ENCODE measurements at places on chromosomes 2 and 18.

- DNase-seq, result no peak
These were observed 7.1 kb downstream of the ACVR1 start for GRCh38 chr2:157868993-157869392.

DNA sequence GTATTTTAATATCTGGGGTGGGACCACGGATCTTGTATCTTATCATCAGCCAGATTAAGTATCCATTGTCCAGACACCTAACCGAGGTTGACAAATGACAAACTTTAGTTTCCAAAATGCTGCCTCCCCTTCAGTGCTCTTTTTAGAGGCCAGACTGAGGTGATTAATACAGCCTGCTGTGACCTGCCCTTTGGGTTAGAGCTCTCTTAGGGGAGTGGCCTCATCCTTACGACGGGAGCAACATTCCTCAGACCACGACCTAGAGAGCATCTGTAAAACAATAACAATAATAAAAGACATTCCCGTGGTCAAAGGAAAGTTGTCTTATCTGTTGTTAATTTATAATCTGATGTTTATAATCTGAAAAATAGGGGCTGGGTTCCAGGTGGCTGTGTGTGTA is 405.3 kb downstream of the LPIN1 start:
- DNase-seq, result no peak

- peak; percentile 30 for DNase-seq
These were observed 189.9 kb upstream of the NDUFV2 start for GRCh38 chr18:8912348-8913326.

DNA sequence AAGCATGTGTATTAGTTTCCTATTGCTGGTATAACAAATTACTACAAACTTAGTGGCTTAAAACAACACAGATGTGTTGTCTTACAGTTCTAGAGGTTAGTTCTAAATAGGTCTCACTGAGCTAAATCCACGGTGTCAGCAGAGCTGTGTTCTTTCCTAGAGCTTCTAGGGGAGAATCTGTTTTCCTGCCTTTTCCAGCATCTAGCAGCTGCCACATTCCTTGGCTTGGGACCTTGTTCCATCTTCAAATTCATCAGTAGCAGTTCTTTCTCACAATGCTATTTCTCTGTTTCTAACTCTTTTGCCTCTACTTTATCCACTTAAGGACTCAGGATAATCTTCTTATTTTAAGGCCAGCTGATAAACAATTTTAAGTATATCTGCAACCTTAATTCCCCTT is 32.2 kb upstream of the CREB1 start:
- no peak for DNase-seq

GRCh38 chr2:215716956-215717355 is 281.1 kb upstream of the FN1 start:
- DNase-seq, result no peak

- DNase-seq, result no peak
These were observed 117.9 kb downstream of the ARHGAP15 start for GRCh38 chr2:143246815-143247744.

- no peak for DNase-seq
These were observed 494.5 kb upstream of the MAP2 start for GRCh38 chr2:208929139-208929864.

DNA sequence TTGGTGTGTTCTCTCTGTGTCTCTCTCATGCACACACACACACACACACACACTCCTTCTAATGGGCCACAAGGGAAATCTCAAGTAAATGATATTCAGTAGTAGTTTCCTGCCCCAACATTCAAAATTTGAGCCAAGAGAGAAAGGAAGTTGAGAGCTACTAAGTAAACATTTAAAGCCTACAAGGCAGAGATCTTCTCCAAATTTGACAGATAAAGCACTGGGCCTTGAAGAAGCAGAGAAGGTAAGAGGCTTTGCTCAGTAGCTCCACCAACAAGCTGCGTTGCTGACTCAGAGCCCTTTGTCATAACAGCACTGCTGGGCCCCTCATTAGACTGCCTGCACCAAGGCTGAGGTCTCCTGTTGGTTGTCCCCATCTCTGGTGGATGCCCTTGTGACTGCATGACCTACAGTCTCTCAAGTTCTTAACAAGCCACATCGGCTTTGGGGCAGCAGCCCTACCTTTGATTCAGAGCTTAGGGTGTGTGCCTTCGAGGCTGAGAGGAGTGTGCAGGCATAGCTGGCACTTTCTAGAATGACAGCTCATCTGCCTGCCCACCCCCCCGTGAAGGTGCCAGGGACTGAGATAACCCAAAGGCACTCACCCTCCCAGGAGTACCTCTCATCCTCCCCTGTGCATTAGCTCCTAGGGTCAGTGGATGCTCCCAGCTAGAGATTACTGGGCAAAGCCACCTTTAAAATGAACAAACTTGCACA is 32.3 kb upstream of the NEB start:
- DNase-seq, result no peak

DNA sequence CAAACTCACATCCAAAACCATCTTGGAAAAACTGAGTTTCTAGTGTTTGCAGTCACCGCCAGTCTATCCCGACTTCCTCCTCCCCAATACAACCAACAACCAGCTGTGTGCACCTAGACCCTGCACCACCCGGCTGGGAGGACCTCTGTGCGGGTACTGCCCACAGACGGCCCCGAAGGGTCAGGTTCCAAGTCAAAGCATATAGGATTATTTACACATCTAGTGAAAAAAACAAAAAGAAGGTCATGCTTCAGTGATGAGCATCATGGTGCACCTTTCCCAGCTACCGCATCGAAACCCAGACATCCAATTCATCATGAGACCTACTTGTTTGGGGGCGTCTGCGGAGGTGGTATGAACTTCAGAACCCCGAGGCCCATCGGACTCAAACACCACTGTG is 124.8 kb downstream of the ZNF516 start:
- no peak for DNase-seq

DNA sequence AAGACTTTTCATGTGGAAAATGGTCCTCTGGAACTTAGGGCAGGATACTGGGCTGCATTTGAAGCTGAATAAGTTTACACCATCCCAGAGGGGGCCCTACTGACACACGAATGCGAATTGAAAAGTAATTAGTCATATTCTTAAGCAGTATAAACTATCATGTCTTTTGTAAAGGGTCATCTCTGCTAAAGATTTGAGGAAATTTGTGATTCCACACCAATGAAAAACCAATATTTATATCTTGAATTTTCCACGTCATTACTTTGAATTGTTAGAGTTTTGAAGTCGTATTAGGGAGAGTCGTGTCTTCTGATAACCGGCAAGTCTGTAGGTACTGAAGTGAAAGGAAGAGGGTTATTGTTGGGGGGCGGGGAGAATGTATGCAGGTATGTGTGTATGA is 4.1 kb upstream of the OTX1 start:
- no peak for DNase-seq

- DNase-seq, result no peak
These were observed 47.6 kb downstream of the HNRNPLL start for GRCh38 chr2:38554973-38555595.

GRCh38 chr2:30318987-30319782 is 87.9 kb downstream of the LBH start:
- DNase-seq, result no peak

GRCh38 chr2:192126426-192126825 is 68.3 kb downstream of the TMEFF2 start:
- DNase-seq, result no peak

- no peak for DNase-seq
These were observed 1279.9 kb upstream of the NRXN1 start for GRCh38 chr2:52311862-52312261.

GRCh38 chr2:173467751-173468150 is 113.1 kb downstream of the CDCA7 start:
- DNase-seq, result no peak

GRCh38 chr2:70995426-70995729 is 705 bp upstream of the TEX261 start:
- peak; percentile 53 for DNase-seq

DNA sequence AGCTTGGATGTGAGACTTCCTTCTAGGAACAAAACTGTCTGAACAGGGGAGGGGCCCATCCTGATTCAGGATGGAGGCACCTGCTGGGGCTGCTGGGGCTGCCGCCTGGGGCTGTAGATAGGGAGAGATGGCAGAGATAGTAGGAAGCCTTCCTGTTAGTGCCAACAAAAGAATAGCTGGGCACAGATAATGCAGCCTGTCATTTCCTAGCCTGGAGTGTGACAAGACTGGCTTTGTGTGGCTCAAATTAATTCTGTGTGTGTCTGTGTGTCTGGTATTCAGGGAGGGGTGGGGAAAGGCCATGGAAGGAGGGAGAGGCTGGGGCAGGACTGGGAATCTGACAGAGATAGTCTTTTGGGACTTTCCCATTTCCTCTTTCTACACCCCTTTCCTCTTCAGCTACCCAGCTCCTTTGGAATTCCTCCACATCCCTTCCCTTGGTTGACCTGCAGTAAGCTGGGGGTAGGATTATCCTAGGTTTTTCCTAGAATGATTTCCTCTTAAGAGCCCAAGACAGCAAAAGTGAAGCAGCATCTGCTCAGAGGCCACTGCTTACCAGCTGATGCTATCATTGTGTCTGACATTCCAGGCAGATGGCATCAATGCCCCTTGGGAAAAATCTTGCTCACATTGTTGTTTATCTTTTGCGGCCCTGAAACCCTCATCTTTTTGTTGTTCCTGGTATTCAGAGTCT is 144.9 kb upstream of the LHCGR start:
- DNase-seq, result no peak

DNA sequence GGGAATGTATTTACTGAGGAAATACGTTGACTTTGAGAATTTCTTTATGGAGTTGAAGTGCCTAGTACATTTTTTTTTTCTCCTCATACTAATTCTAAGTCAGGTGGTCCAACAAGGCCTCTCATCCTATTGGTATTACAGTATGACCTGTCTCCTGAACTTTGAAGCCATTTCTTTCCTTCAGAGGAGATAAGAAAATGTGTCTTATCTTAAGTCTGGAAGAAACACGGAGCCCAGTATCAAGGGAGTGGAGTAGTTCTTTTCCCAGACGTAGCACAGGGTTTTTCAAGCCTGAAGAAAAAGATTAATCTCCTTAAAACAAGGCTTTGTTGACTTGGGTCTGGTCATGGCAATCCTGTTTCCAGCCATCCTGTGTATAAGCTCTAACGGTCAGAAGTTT is 11.6 kb upstream of the CPS1 start:
- no peak for DNase-seq

- no peak for DNase-seq
These were observed 129.3 kb downstream of the NCKAP5 start for GRCh38 chr2:133438848-133439564.

DNA sequence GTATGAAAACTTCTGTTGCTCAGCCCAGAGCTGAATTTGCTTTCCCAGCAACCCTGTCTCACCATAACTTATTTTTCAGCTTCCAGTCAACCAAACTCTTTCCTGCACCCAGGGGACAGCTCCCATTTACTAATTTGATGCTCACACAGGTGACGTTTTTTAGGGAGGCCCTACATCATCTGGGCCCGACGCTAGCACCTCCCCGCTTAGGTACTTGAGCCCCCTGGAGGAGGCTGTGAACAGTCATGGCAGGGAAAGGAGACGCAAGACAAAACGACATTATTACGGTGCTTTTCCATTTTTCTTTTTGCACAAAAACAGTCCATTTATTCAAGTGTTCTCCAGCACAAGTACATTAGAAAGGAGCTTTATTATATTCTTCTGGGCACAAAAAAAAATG is 59.2 kb upstream of the POMC start:
- no peak for DNase-seq

- no peak for DNase-seq
These were observed 13.8 kb downstream of the NBAS start for GRCh38 chr2:15547115-15547876.

DNA sequence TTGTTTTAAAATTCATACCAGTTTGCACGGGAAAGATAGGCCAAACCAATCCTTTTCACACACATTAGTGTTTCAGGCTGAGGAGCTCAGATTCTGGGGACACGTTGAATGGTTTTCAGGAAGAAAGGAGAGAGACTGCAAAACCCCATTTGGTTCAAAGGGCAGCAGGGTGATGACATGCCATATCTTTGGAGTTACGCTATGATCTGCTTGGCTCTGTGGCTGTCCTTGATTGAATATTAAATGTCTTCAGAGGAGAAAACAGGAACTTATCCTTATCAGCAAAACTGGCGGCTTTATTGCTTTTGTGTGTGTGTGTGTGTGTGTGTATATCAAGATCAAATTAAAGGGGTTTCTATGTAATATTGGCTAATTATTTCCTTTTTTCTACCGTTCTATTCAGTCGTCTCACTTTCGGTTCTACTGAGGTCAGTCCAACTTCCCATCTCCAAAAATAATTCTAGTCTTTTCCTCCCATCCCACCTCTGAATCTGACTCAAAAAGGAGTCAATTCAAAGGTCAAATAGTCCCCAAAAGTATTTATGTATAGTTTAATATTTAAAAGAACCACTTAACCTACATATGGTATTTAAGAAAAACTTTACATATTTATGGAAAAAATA is 292.9 kb upstream of the CCDC68 start:
- no peak for DNase-seq

GRCh38 chr2:189951791-189952535 is 110.6 kb downstream of the MSTN start:
- DNase-seq, result no peak

GRCh38 chr2:201396595-201396994 is 39.5 kb upstream of the FLACC1 start:
- DNase-seq, result no peak

- peak; percentile 26 for DNase-seq
These were observed 12.8 kb upstream of the IHH start for GRCh38 chr2:219073413-219074129.

GRCh38 chr18:8088626-8089025 is 520.6 kb upstream of the RAB12 start:
- DNase-seq, result no peak

GRCh38 chr2:200614249-200614648 is 28.4 kb downstream of the AOX1 start:
- no peak for DNase-seq

DNA sequence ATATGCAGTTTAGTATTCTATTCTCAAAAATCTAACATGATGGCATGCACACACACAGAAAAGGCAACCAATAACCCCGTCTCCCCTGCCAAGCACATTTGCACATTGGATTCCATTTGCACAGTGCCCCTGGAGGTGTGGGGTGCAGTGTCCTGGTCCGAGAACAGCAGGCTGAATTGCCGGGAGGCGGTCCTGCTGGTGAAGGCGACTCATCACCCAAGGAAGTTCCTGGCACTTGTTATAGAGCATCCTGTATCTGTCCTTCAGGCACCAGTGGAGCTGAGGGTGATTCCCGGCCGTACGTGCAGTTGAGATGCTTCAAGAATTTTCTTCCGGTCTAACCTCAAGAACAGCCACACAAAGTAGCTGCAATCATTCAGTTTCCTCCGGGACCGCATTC is 73.0 kb upstream of the RAB12 start:
- no peak for DNase-seq

GRCh38 chr2:6637330-6637729 is 228.4 kb downstream of the CMPK2 start:
- no peak for DNase-seq
